LNCaP clone FGC (cell line): ENCODE measurements at places on chromosomes 3 and 15.

GRCh38 chr15:40281057-40281800 lies 1.6 kb downstream of the ANKRD63 start:
- DNase-seq: no peak

DNA sequence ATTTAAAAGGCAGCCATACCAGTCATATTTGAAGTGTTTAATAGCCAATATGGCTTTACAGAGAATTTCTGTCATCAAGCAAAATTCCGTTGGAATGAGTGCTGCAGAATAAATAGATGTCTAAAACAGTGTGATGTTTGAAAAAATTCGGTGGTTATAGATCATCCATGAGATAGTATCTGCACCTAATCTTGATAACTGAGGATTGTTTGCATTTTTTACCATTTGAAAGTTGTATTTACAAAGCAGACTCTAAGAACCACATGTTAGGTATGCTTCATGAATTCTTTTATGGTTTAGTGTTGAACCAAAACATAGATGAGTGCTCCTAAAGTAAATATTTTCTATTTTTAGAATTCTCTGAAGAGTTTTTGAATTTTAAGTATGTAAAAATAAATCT lies 476.1 kb downstream of the NAALADL2 start:
- no peak for DNase-seq

DNA sequence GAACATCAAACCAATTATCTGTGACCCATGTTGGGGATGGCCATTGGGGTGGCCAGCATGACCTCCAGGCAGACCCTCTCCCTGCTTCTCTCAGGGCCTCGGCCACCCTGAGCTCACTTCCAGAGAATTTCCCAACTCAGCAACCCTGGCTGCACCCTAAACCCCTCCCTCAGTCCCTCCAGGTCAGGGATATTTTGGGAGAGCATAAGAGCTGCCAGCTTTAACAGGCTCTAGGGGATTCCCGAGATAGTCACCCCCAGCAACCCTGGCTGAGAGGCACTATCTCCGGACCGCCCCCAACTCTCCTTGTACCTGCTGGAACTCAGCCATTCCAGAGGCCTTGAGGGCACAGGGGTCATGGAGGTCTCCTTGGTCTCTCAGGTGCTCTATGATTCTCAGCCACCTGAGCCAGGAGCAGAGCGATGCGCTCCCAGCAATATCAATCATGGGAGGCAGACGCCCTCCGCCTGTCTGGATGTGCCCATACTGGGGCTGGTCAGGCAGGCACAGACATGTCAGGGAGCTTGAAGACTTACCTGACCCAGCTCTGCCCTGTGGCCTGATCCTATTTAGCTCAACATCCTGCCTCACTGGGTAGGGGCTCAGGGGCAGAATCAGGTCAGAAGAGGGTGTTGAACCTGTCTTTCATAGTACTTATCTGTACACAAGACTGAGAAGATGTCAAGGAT lies 34.9 kb upstream of the CILP start:
- no peak for DNase-seq

DNA sequence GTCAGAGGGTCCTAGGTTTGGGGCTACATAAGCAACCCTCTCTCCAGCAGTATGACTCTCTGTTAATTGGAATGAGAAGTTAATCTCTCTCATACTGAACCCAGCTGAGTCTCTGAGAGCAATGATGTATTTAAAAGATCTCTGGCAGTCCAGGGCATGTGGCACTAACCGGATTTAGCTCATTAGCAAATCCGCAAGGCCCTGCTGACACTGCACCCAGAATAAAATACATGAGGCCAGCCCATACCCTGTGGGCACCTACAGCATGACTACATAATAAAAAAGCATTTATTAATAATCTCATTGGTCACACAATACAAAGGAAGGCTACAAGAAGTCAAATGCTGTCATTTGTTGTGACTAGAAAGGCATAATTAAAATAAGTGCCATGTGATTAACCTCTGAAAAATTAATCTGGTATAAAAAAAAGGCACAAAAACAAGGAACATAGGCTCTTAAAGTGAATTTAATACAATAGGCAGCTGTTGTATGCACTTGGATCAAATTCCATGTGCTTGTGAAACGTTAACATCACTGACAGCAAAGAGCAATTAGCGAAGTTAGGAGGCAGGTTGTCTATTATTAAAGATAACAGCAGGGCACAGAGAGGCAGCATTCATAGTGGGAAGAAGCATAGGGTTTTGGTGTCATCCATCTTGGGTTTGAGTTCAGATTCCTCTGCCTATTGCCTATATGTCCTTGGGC lies 381.2 kb downstream of the WDR72 start:
- DNase-seq: no peak

- DNase-seq: no peak
Measured at GRCh38 chr3:39671116-39671515, 138.3 kb upstream of the MYRIP start.

- no peak for DNase-seq
Measured at GRCh38 chr15:82647835-82648256, 683 bp upstream of the CPEB1 start.

- DNase-seq: no peak
Measured at GRCh38 chr15:100862162-100862561, 17.5 kb upstream of the ALDH1A3 start.

DNA sequence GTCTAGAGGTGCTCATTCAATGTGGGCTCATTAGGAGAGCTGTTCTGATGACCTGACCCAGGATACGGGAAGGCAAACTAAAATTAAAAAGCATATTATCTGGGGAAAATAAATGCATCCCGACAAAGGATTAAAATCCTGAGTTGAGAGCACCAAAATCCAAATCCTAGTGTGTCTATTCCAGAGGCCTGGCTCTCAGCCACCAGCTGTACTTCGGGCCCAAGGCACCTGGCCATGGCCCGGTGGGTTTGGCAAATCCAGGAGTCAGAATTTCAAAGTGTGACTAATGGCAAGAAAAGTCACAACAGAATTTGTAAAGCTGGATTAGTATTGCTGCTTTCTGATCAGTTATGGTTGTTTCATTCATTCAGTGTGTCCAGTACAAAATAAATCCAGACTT lies 2.6 kb upstream of the LYSMD4 start:
- DNase-seq: no peak

DNA sequence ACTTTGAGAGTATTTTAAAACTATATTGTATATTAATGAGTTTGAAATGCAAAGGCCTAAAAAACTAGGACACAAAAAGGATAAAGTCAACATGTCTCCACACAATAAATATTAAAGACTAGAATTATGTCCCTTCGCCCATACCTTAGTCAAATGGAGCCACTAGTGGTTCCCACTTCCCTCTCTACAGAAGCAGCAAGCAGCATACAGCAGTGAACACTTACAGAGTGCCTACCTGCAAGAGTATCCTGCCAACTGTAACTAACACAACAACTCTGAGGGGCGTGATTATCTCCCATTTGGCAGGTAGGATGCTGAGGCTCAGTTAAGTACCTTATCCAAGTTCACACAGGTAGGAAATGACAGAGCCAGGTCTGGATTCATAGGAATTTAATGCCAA lies 17.2 kb downstream of the DYNC1LI1 start:
- DNase-seq: no peak

DNA sequence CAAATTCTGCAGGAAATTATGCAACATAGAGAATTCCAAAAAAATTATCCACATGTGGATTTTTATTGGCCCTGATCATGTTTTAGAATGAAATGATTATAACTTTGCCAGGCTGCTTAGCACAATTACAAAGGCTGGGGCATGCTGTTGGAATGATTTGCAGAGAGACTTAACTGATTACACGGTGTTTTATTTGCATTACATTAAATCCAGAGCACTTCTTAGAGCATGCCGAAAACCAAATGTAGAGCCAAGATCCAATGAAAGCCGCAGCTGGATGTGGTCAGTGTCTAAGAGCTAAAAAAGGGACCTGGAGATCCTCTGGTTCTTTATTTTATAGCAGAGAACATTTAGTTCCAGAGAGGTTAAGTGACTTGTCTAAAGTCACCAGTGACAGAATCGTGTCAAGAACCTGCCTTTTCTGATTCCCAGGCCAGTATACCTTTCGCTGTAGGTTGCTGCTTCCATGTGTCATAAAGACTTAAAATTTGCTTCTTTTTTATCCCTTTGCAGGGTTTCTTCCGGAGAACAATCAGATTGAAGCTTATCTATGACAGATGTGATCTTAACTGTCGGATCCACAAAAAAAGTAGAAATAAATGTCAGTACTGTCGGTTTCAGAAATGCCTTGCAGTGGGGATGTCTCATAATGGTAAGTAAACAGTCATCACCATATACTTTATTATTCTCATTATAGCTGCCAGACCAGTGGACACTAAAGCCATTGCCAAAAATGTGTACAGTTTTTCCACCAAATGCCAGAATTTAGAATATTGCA lies 92.0 kb upstream of the TSEN2 start:
- peak; percentile 33 for DNase-seq

- peak; percentile 27 for DNase-seq
Measured at GRCh38 chr3:14633819-14634424, 17.6 kb upstream of the CCDC174 start.

- no peak for DNase-seq
Measured at GRCh38 chr3:4507024-4507596, 14.0 kb downstream of the ITPR1 start.

GRCh38 chr3:155418407-155418806 lies 124.9 kb upstream of the STRIT1 start:
- no peak for DNase-seq

- no peak for DNase-seq
Measured at GRCh38 chr3:59620325-59620724, 570.5 kb upstream of the CFAP20DC start.

DNA sequence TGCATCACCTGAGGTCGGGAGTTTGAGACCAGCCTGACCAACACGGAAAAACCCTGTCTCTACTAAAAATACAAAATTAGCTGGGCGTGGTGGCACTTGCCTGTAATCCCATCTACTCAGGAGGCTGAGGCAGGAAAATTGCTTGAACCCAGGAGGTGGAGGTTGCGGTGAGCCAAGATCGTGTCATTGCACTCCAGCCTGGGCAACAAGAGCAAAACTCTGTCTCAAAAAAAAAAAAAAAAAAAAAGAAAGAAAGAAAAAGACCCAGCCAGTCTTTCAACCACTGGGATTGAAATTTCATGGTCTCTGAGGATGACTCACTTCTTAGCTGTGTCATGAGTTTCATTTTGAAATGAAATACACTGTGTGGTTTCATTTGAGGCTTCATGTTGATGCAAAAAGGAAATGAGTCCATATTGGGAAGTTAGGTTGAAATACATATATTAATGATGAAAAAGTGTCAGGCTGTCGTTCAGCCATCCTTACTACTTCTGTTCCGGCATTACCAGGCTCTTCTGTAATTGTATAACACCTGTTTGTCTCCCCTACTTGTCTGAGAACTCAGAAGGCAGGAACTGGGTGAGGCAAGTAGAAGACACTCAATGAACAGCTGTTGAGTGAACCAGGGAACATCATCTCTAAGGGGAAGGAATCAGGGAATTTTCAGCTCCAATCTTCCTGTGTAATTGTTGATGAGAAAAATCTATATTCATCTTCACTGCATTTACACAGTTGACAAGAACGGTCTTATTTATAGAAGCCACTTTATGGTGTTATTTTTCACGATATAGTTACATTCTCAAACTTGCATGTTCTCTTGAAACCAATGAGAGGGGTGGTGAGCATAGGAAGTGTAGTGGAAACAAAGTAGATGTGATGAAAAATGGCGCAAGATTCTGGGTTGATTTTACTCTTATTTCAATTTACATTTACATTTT lies 87.4 kb downstream of the NFKBIZ start:
- no peak for DNase-seq

DNA sequence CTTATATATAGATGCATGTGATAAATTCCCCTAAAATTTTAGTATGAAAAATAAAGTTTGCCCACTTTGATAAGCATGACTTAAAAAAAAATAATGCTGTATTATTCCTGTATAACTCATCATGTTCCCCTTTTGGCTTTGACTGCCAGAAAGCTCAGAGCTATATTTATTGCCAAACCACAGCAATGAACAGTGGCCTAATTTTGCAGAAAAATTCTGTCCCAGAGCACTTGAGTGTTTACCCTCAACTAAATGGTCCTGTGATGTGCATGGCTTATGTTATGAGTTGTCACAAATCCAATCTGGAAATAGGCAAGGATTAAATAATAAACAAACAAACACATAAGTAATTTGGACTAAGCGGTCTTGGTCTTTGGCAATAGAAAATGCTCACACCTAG lies 276.7 kb downstream of the SLC9A9 start:
- no peak for DNase-seq

DNA sequence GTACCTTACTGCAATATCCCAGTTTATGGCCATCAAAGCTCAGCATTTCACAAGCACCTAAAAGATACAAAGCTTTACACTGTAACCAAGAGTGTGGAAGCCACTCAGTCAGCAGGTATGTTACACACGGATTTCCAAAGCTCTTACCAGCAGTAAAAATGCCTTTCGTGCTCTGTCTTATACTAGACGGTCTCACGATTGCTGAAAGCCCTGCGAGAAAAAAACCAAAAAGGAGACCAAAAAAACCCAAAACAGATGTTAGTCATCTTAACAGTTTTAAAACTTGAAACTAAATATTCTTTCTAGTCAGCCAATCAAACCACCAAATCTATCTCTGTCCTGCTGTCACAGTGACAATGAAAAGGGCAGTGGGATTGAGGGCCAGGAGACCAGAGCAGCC lies 39.0 kb downstream of the TAMM41 start:
- DNase-seq: no peak

DNA sequence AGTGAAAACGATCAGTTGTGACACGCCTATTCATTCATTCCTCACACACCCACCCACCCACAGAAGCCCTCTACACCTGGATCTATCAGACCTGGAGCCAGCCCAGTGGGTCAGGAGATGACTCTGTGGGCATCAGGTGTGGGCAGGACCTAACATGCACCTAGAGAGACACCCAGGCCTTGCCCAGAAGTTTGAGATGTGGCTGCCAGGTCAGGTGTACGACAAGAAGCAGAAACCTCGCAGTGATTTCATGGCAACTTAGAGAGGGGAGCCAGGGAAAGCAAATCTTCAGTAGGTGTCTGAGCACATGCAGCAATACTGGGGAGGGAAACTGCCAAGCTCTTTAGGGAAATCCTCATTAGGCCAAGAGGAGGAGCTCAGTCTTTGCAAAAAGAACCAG lies 264.7 kb upstream of the ROPN1 start:
- no peak for DNase-seq

DNA sequence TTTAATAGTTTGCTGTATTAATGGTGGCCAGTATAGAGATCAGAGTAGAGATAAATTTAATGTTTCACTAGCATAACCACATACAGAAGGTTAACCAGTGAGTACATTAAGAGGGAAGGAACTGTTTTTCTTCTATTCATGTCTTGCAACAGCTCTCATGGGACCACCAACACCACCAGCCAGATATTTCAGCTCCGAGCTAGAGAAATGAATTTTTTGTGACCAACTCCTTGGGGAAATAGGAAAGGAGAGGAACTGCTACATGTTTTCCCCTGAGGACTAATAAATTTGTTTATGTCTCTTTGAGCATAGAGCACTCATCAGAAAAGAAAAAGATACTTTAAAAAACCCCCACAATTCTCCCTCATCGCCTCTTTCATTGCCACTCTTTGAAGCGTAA lies 247.5 kb downstream of the MBNL1 start:
- no peak for DNase-seq

GRCh38 chr3:54036543-54036942 lies 85.8 kb upstream of the CACNA2D3 start:
- no peak for DNase-seq
